T-helper 1 cell (primary cell): ENCODE measurements at places on chromosomes 4 and X.

DNA sequence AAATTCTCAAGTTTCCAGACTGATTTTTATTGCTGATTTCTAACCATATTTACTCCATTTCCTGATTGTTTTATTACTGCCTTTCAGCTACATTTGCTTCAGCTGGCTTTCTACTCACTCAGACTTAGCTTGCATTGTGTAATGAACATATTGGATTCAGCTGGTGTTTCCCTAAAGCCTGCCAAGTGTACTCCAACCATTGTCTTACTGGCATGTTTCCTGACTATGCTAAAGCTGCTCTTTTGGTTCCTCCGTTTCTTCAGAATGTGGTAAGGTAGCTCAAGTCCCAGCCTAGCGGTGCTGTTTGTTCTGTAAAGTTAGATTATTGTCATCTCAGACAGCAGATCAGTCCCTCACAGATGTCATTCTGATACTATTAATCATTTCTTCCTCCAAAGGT is 53.1 kb upstream of the GLRA2 start:
- DNase-seq: no peak

GRCh38 chr4:163540977-163541376 is 46.5 kb downstream of the TMA16 start:
- DNase-seq: no peak

DNA sequence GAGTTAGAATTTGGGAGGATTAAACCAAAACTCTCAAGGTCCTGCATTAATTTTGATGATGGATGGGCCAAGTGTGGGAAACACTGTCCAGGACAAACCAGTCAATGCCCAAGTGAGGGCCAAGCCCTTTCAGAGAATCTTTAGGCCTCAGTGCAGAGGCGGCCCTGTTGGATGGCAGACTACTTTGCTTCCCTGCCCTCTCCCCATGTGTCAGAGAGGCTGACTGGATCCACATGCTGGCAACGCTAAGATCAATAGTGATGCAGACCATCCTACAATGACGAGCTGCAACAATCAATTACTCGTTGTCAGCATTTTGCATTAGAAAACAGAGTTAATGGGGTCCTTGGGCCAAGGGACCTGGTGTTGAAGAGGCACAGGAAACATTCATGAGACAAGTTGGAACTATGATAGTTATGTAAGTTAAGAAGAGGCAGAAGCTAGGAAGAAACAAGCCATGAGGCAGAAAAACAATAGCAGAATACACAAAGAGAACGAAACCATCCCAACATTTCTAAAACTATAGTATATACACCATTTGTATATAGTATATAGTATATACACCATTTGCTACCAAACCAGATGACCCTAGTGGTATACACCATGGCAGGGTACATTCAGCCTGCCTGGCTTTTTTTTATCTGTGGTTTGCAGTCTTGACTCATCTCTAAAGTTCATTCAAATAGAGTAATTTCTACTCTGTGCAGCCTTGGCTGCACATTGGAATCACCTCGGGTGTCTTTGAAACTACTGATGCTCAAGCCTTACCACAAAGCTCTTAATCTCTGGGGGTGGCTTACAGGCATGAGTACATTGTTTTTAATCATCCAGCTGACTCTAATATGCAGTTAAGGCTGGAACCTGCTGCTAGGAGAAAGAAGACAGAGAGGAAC is 147.7 kb upstream of the GYPA start:
- DNase-seq: no peak

DNA sequence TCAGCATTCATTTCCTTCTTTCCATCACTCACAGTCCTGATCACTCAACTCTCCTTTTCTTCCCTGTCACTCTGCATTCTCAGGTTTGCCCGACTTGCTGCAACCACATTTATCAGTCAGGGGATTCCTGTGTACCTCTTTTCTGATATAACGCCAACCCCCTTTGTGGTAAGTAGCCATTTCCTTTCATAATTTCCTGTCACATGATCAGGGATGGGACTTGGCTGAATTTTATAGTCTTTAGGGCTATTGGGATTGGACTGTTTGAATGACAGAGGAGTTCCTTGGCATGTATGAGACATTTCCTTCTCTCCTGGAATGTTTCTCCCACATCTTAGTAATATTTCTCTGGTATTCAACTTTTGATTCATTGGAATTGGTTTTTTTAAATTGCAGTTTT is 11.0 kb downstream of the PGM2 start:
- no peak for DNase-seq
